HuH-7.5 (cell line): ENCODE measurements at places on chromosomes 12 and 14.
A peak's percentile ranks its signal among the peaks of the same experiment; 100 is the strongest.

- DNase-seq, result peak; percentile 86
Measured at GRCh38 chr12:53046655-53047220, 3.1 kb upstream of the TNS2 start.

DNA sequence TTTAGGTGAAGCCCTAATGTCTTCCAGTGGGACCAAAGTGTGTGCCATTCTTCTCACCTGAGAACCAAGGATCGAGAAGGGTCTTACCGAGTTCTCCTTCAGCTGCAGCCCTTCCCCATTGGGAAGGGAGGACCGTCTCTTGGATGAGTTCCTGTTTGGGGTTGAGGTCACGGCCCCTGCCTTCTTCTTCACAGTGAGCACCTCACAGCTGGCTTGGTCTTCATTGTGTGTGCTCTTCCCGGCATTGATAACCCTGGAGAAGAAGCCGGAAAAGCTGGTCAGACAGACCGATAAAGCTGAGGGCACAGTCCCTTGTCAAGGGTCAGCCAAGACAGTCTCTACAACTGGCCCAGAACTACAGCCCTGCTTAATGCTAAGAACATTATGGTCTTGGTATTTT, 102.9 kb downstream of the PPM1H start:
- DNase-seq, result no peak

DNA sequence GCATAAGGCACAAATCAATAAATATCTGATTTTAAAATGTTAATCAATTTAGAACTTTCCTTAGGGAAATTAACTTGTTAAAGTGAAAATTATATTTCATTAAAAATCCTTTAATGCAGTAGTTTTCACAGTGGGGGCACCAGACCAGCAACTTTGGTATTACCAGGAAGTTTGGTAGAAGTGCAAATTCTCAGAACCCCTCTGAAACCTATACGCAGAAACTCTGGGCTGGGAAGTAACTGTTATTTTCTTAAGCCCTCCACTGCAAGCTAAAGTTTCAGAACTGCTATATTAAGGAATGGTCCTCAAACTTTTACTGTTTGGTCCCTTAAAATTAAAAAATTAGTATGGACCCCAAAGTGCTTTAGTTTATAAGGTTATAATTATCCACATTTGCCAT, 35.7 kb downstream of the GNPTAB start:
- DNase-seq, result no peak

- DNase-seq, result no peak
Measured at GRCh38 chr12:47085815-47086252, 6.1 kb upstream of the AMIGO2 start.

- DNase-seq, result no peak
Measured at GRCh38 chr12:132651444-132652100, 33.0 kb downstream of the P2RX2 start.

DNA sequence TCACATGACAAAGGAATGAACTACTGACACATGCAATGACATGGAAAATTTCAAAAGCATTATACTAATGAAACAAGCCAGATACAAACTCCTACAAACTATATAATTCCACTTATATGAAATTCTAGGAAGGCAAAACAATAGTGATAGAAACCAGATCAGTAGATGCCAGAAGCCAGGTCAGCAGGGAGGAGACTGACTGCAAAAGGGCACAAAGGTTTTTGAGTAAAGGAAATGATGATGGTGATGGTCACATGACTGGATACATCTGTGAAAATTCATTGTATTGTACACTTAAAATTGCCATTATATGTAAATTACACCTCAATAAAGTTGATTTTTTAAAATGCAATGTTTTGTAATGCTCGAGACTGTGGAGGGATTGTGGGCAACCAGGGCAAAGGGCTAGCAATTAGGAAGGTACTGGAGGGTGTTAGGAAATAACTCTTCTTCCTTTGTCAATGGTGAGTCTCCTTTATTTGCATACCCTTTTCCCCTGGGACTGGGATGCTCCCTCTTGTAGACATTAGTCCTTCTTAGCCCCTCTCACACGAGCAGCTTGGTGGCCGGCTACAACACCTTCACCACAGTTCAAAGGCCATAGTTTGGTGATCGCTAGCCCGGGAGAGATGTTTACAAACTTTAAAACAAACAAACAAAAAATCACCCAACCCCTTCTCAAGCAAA, 6.7 kb upstream of the PRPF40B start:
- DNase-seq, result no peak

GRCh38 chr12:65962921-65963861, 138.9 kb downstream of the HMGA2 start:
- no peak for DNase-seq

DNA sequence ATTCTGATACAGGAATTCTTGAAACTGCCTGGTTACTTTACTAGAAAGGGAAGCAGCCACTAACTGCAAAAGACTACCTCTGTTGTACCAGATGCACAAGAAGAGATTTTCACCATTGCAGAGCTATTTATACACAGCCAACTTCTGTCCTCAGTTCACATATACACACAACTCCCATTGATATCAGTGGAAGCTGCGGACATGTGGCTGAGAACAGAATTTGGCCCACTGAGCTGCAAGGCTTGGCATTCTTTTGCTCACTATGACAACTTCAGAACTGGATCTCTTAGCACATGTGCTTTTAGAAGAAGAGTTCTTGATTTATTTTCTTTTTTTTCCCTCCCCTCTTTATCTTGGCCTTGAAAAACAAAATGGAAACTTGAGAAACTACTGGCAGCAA, 28.3 kb downstream of the PTPRO start:
- DNase-seq, result no peak

GRCh38 chr12:47022296-47022695, 57.1 kb upstream of the PCED1B start:
- no peak for DNase-seq

- DNase-seq, result no peak
Measured at GRCh38 chr12:105177208-105177607, 58.8 kb downstream of the APPL2 start.

GRCh38 chr12:31205054-31205453, 120.9 kb downstream of the SINHCAF start:
- no peak for DNase-seq

DNA sequence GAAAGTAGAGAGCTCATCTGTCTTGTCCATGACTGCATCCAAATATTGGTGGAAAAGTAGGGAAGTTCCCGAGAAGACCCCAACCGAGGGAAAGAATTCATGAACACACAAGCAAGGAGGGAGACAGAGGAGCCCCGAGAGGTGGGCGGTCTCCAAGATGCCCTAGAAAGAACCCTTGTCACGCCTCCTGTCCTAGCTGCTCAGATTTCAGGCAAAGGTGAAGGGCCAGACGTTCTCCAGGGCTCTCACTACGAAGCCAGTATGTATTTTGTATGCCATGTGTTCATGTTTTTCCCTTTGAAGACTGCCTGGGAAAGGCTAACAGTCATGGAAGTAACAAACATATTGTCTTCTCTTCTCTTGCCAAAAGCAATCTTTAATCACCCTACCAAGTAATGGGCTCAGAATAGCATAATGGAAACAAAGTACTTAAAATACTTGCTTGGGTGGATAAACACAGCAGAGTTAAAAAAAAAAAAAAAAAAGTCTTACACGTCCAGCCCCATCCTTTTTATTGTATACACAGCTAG, 99.2 kb upstream of the TBX3 start:
- no peak for DNase-seq

DNA sequence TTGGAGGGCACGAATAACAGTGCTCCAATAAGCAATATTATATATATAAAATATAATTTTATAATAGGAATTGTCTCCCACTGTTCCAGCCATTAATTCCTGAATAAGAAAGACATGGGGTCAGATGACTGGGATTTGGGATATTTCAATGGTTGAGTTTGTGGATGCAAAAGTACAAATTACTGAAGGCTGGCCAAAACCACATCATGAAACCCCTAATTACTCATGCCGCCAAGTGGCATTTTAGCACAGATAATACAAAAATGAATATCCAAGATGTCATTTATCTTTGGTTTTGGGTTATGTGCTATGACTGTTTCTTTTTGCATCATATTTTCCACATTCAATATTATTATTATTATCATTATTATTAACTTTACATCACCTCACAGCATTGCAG, 261.4 kb upstream of the TBX3 start:
- DNase-seq, result no peak

- no peak for DNase-seq
Measured at GRCh38 chr14:80164991-80165721, 46.1 kb downstream of the DIO2 start.

GRCh38 chr12:59808317-59808910, 212.6 kb downstream of the SLC16A7 start:
- DNase-seq, result peak; percentile 24

- DNase-seq, result peak; percentile 19
Measured at GRCh38 chr12:88200029-88200428, 57.9 kb downstream of the TMTC3 start.

- no peak for DNase-seq
Measured at GRCh38 chr14:21668377-21668776, 5.2 kb downstream of the OR4E1 start.

- DNase-seq, result no peak
Measured at GRCh38 chr12:68476794-68477193, 133.9 kb upstream of the RAP1B start.

- no peak for DNase-seq
Measured at GRCh38 chr12:98635657-98636323, 8.8 kb downstream of the IKBIP start.

DNA sequence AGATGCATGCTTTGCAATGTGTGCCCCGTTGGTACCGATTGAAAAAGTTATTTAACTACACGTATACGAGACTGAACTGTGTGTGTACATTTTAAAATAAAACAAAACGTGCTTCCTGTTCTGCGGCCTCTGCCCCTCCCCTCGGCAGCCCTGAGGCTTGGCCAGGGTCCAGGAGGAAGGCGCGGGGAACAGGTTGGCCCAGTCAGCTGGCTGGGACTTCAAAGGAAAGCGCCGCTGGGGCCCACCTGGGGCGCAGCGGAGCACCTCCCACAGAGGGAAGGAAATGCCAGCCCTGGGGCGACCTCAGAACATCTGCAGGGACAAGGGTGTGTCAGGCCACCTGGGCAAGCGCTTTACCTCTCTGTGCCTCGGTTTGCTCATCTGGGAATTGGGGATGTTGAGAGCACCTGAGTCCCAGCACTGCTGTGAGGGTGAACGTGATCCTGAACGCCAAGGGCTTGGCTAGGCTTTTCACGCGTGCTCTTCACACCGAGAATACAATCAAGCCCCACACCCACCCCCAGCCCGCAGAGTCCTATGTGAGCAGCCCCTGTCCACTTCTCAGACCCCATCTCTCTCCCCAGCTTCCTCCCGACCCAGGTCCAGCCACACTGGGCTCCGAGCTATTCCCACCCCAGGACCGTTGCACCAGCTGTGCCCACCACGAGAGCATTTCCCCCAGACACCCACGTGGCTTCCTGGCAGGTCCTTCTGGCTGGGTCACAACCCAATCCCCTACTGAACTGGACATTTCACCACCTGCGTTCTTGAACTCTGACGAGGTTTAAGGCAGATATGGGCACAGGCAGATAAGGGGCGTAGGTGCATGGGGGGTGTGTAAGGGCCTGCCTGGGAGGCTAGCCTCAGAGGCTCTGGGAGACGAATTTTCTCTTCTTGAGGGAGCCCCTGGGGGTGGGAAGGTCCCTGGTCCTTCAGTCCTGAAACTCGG, 41.9 kb upstream of the NCOR2 start:
- DNase-seq, result peak; percentile 42

DNA sequence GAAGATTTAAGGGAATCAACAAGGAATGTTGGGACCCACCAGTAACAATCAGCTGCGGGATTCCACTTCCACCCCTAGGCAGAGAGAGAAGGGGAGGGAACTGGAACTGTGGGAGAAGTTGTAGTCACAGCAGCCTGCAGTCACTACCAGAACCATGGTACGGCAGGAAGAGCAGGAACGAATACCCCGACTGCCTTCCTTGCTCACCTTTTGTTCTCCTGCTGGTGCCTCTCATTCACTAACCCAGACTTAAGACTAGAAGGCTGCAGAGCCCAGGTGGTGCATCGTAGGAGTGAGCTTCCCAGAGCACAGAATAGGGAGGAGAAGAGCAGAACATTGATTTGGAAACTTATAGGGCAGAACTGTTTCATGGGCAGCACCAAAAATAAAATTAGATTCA, 154.2 kb downstream of the DYRK2 start:
- no peak for DNase-seq

DNA sequence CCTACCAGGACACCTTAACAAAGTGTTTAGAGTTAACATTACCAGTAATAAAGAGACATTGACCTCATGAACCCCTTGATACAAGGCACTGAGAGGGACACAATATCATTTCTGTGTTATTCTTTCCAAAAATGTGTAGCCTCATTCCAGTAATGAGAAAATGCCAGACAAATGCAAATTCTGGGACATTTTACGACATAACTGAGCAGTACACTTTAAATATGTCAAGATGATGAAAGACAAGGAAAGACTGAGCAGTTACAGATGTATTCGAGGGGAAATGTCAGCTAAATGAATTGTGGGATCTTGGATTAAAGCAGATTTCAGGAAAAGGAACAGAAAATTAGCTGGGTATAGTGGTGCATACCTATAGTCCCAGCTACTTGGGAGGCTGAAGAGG, 255.6 kb downstream of the ERC1 start:
- DNase-seq, result no peak

DNA sequence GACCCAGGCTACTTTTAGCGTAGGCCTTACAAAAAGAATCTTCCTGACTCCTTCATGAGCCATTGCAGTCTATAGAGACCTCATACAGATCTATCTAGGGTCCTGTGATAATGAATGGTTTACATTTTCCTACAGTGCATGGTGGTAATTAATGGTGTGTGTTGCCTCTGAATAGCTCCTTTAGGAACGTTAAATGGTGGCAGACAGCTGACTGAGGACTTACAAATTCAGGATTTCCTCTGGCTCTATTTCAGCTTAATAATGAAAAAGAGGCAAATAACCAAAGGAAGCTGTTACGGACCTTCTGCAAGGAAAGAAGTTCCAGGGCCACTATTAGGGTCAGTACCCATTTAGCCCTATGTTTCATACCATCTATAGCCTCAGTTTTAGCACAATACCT, 5.1 kb downstream of the IKBIP start:
- DNase-seq, result no peak

DNA sequence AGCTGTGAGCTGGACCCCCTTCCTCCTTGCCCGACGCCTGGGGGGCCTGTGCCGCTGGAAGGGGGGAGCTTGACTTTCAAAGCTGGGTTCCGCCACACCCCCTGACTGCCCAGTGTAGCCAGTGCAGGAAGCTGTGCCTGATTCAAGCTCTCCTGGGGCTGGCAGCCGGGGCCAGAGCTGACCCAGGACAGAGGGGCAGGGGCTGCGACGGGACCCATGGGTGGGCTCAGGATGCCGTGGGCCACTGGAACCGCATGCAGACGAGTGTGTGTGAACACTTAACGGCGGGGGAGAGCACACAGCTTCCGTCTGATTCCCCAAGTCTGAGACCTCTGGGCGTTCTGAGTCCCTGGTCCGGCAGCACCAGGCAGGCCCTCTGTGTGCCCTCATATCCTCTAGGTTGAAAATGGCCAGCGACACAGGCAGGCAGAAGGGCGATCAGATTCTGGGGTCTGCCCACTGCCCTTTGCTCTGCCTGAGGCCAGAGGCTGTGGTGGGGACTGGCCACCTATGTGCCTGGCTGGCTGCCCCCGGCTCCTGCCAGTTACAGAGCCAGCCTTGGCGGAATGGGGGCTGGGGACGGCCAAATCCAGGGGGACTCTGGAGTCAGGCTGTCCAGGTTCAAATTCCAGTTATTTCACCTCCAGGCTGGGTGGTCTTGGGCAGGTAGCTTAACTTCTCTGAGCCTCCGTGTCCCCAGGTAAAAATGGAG, 54.0 kb downstream of the CYP46A1 start:
- no peak for DNase-seq

GRCh38 chr14:74554742-74555362, 57.2 kb downstream of the LTBP2 start:
- DNase-seq, result no peak

GRCh38 chr12:104414581-104415341, 42.0 kb upstream of the CHST11 start:
- DNase-seq, result no peak
